ENCODE measurements at places on chromosomes 16 and 17. TPM values are rescaled to one million over a fixed set of nuclear protein-coding genes. Genes with fewer than 3 reads are reported as not detected.

GRCh38 chr16:7378024-7378695 is 45.5 kb downstream of the RBFOX1 start:
- DNase-seq: no peak

- peak; percentile 42 for DNase-seq
Observed at GRCh38 chr16:30413112-30413806, 5.9 kb downstream of the ZNF771 start.

- no peak for DNase-seq
Observed at GRCh38 chr17:75832652-75833400, 11.4 kb downstream of the UNC13D start.

PSKH1 gene
- 13.2 TPM for total RNA-seq

KRT24 gene
- total RNA-seq: 1.6 TPM

DNA sequence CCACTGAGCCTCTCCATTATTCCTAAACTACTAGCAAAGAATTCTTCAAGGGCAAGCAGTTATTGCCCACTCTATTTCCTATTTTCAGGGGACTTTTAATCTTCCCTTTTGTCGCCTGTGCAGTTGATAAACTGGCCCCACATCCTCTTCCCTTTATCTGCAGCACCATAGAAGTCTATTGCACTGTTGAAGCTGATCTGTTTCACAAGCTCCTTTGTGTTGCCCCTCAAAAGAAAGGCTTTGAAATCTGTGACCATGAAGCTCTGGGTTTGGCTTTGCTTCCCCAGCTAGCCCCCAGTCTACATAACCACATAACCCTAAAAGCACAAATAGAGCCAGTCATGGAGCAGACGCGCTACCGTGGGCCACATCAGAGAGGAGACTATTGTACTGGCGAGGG is 37.1 kb downstream of the CDRT15 start:
- no peak for DNase-seq

DNA sequence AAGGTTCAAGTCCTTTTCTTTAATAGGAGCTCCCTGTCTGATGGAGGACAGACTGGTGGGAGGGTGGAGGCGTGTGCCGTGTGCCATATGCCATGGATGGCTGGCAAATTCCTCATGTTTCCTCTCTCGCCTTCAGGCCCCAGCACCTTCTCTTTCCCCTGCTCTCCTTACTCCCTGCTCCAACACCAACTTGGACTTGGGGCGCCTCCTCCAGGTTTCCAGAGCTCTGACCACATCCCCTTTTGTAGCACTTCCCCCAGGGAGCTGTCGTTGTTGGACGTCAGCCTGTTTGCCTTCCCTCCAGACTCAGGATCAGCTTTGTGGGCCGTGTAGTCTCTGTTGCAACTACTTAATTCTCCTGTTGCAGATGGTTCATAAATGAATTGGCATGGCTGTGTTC is 30.7 kb downstream of the TMC7 start:
- DNase-seq: peak; percentile 19

APPBP2 gene
- 15.5 TPM for total RNA-seq

GRCh38 chr17:32586666-32587065 is 99.9 kb downstream of the CDK5R1 start:
- DNase-seq: peak; percentile 28

ZG16 gene
- total RNA-seq: not detected
